ENCODE measurements at places on chromosomes 11 and 22.

GRCh38 chr11:10625281-10625981 lies 57.0 kb upstream of the LYVE1 start:
- DNase-seq = no peak

GRCh38 chr11:8095806-8096522 lies 15.0 kb downstream of the TUB start:
- DNase-seq = no peak

- no peak for DNase-seq
Measured at GRCh38 chr22:23673826-23674690, 16.8 kb upstream of the RGL4 start.

- no peak for DNase-seq
Measured at GRCh38 chr11:33540946-33541915, 159.4 kb downstream of the C11orf91 start.

GRCh38 chr11:62062223-62062861 lies 61.5 kb upstream of the INCENP start:
- DNase-seq = no peak

DNA sequence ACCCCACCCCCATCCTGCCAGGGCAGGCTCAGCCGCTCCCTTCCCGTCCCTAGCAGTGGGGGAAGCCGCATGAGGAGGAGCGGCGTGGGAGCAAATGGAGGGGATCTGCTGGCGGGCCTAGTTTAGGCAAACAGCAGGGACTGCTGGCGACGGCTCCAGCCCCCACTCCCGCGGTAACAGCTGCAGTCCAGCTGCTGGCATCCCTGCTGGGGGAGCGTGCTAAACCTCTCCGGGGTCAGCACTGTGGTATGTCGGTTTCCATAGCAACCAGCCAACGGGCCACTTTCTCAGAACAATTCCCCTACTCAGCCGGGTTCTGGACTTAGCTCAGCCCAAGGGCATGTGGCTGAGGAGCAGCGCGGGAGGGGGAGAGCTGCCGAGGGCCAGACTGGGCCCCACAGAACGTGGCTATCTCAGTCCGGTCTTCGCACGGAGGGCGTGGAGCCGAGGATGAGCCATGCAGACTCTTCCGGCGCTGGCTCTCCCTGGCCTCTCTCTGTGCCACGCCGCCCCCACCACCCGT lies 98.8 kb downstream of the PKNOX2 start:
- no peak for DNase-seq

- DNase-seq = no peak
Measured at GRCh38 chr22:29306835-29307595, 565 bp downstream of the GAS2L1 start.

DNA sequence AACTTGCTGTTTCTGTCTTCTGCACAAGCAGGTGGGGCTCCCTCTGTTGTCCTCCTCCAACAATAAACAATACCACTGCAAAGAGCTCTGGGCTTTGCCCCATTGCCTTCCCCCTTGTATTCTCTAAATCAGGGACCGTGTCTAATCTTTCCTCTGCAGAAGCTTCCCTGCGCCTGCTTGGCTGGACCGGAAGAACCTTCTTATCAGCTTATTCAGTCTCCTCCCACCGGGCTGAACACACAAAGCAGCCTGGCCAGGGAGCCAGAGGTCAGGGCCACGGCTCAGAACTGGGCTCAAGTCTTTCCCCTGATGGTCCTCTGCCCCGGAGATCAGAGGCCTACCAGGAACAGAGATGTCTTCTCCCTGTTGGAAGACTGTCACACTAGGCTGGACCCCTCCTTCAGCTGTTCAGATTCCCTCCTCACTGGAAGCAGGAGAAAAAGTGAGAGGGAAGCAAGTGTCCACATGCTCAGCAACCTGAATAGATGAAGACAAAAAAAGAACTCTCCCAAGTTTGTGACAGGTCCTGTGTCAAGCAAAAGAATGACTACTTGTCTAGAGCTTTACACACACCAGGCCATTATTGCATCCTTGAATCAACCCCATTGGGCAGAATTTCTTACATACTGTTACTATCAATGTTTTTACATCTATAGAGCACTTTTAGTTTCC lies 63.7 kb downstream of the RAB30 start:
- no peak for DNase-seq

DNA sequence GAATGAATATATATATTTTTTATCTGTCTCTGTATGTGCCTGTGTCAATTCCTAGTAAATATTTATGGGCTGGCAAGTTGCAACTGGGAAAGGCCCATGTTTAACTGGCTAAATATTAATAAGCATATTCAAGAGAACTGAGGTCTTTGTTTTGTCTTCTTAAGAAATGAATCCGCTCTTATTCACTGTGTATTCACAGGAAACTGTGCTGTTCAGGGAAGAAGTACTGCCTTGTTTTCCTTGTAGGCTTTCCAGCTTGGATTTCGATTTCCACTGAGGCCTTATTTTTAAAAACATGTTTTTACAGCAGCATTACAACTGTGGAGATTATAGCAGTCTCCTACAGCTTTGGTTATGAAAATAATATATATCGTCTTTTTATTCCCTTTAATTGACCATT lies 64.7 kb downstream of the LDLRAD3 start:
- DNase-seq = no peak
